ENCODE measurements at places on chromosomes 13 and 19.

GRCh38 chr13:70253834-70254233 lies 145.6 kb upstream of the KLHL1 start:
- DNase-seq = no peak

GRCh38 chr19:43966079-43966694 lies 15.2 kb downstream of the ZNF221 start:
- DNase-seq = no peak

DNA sequence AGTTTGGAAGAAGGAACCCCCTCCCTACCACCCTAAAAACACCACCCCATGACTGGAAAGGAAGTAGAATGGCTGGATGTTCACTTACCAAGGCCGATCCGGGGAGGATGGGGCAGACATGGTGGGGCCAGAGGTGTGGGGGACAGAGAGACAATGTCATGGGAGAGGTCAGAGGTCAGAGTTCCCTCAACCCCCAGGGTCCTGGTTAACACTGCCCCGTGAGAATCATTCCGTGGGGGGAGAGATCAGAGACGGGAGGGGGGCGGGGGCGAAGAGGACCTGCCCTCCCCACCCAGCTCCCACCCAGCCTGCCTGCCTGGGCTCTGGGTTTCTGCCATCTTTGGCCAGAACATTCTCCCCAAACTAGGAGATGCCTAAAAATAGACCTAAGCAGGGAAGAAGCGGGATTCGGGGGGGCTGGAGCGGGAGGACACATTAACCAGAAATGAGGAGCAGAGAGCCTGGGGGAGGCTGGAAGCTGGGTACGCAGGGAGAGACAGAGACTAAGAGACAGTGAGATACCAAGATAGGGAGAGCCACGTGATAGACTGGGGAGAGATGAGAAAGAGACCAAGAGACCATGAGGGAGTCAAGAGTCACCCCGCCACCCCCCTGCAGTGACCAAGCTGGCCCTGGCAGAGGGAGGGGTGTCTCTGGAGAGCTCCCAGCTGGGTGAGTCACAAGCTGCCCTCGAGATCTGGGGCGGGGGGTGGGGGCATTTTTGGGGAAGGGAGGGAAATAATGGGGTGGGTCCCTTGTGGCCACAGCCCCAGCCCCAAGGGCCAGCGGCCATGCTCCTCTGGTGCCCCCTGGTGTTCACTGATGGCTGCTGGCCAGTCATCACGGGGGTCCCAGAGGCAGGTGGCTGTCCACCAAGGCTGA lies 6.1 kb upstream of the KANK2 start:
- peak; percentile 35 for DNase-seq

DNA sequence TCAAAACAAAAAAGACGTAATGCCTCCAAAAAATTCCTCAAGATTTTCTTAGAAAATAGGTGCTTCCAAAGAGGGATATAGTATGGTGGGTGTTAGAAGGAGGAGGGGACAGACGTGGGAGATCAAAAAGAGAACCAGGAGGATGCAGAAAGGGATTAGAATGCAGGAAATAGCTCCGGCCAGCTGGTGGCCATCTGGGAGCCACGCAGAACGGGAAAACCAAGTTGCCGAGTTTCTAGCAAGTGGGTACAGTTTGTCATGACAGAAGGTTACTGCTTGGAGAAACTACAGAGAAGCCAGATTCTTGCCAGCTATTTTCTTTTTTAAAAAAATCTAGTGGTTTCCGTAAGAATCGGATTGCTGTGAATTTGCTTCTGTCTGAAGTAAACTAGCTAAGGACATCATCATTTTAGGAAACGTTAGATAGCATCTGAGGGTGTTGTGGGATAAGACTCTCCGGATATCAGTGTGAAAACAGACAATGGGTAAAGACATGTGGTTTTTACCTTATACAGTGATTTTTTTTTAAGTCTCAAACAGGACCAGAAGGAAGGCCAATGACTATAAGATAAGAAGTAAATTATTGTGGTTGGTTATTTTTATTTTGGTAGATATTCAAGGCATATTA lies 104.9 kb downstream of the HSPH1 start:
- no peak for DNase-seq

GRCh38 chr13:33129094-33129832 lies 113.0 kb downstream of the KL start:
- no peak for DNase-seq

DNA sequence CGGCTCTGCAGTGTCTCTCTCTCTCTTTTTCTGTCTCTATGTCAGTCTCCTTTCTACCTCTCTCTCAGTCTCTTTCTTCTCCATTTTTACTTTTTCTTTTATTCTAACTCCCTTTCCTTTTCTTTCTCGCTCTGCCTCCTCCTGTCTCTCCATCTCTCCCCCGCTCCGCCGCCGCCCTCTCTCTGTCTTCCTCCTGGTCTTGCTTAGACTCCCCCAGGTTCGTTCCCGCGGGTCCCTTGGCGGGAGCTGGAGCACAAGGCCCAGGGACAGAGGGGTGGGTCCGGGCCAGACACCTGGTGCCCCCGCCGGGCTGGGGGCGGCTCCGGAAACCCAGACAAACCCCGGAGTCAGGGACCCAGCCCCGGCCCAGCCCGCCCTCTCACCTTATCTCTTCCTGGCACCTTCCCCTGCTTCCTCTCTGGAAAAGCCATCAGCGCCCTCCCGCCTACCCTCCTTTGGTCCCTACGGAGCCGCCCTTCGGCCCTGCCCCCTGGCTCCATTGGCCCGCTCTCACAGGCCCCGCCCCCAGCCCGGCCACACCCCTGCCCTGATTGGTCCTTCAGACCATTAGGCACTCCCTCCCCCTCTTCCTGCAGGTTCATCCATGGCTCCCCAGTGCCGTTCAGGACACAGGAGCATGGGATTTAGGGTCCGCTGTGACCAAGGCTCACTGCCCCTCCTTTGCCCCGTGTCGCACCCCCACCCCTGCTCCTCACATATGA lies 15.4 kb upstream of the NOP53 start:
- DNase-seq = peak; percentile 20

DNA sequence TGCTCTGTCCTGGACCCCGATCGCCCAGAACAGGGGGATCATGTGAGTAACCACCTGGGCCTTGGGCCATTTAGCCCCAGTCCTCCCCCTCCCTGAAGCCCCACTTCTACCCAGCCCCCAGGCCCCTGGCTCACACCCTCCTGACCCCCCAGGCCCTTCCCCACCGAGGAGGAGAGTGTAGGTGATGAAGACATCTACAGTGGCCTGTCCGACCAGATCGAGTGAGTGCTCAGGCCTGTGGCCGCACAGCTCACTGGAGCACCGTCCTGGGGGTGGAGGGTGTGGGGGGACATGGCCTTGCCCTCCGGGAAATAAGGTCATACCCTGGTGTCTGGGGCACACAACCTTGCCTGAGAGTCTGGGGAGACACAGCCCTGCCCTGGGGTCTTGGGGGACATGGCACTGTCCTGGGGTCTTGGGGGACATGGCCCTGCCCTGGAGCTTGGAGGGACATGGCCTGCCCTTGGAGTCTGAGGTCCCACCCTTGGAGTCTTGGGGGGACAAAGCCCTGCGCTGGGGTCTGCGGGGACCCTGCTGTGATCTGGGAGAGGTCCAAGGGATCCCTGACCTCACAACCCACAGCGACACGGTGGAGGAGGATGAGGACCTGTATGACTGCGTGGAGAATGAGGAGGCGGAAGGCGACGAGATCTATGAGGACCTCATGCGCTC lies 49.3 kb downstream of the VAV1 start:
- no peak for DNase-seq
